ENCODE measurements at places on chromosomes 6 and 20.

- DNase-seq = no peak
Measured at GRCh38 chr6:14316651-14317386, 199.2 kb downstream of the CD83 start.

DNA sequence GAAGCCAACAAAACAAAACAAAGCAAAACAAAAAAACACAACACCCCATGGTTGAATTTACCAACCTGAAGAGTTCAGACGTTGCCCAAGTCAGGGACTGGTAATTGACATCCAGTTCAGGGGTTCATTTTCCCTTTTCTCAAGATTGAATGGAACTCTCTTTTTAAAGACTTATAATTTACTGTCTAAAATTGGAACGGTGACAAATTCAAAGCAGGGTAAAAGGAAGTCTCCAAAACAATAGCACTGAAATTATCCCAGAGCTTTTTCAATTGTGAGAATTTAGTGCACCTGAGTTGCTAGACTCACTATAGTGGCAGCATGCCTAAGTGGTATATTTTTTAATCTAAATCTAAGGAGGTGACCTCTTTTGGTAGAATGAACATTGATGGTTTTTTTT is 90.9 kb upstream of the PREP start:
- DNase-seq = no peak

DNA sequence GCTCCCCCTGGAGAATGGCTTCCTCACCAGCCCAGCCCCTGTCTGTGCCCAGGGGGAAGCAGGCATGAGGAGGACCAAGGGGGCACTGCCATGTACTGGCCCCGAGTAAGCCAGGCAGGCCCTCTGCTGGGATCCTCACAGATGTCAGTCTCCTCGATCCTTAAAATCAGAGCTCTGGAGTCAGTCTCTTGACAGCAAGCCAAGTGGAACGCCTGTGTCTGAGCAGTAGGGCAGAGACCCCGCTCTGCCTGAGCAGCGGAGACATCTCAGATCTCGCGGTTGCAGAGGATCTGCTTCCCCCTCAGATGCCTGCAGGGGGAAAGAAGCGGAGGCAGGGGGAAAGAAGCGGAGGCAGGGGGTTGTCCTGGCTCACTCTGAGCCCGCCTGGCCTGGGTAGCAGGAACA is 92.6 kb downstream of the SNX5 start:
- no peak for DNase-seq

- DNase-seq = no peak
Measured at GRCh38 chr6:91299544-91300491, 712.9 kb upstream of the MAP3K7 start.

DNA sequence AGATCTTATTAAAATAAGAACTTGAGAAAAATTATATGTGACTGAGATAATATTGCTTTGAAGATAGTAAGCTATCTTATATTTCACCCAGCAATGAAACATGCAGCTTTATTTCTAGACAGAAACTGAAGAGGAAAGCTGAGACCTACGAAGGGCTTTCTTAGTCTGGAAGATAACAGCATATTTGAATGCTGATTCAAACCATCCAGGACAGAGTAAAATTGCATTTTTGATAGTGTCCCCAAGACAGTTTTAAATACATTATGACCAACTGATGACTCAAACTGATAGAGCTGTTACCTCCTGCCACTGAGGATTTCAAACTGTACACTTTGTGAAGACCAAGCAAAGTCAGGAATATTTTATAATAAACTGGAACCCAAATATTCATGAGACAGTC is 409.6 kb downstream of the GRIK2 start:
- no peak for DNase-seq

GRCh38 chr6:40509086-40509485 is 78.1 kb downstream of the LRFN2 start:
- no peak for DNase-seq

DNA sequence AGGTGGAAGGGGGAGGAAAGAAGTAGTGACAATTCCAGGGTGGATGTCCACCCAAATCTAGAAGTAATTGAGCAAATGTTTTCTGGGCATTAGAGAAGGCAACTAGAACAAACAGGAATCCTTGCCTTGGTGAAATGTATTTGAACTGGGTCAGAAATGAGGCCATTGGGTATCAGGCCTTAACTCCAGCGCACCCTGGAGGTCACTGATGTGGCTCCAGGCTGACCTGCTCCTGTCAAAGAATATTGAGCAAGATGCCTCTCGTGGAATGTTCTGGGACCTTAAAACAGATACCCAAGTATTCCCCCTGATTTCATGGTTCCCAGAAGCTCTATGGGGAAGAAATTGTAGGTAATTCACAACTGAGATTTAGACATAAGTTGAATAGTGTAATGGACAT is 6.9 kb downstream of the HLA-DPB1 start:
- peak; percentile 44 for DNase-seq

- no peak for DNase-seq
Measured at GRCh38 chr6:109892451-109893435, 85.4 kb upstream of the GPR6 start.

DNA sequence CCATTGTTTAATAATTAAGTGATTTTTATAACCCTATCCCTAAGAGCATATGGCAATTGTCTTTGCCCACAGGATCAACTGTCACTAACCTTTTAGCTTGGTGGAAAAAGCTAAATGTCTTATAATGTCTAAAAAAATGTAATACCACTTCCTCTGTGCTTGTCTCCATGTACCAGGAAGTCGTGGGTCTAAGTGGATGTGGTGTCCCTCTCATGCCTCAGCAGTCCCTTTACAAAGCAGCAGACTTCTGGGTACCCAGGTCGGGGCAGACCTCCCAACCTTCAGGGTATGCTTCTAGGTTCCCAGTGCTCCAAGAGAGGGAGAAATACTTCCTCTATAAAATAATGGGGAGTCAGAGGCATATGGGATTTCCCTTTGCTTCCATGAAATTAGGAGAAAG is 74.7 kb downstream of the ZHX3 start:
- DNase-seq = no peak

DNA sequence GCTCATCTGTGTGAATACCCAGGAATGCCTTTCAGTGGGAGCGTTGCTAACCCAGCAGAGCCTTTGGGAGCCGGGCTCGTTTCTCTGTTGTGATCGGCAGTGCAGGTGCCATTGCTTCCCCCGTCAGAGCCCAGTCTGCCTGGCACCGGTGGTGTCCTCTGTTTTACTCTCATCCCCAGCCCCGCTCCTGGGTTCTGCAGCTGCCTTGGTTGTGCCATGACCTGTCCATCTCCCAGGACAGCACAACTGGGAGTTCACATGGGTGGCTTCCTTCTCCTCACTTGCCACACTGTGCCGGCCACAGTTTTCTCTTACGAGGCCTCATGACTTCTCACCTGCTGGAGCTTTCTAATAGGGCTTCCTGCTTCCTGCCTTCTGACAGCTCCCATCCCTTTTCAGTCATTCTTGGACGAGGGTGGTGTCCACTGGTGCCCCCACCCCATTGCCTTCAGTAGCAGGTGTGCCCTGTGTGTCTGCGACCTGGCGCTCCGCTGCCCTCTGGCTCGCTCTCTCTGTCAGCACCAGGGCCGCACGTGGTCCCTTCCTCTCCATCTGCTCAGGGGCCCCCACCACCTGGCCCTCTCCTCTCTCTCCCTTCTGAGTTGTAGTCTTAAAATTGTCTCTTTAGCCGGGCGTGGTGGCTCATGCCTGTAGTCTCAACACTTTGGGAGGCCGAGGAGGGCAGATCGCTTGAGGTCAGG is 110.9 kb downstream of the RPP40 start:
- DNase-seq = no peak

DNA sequence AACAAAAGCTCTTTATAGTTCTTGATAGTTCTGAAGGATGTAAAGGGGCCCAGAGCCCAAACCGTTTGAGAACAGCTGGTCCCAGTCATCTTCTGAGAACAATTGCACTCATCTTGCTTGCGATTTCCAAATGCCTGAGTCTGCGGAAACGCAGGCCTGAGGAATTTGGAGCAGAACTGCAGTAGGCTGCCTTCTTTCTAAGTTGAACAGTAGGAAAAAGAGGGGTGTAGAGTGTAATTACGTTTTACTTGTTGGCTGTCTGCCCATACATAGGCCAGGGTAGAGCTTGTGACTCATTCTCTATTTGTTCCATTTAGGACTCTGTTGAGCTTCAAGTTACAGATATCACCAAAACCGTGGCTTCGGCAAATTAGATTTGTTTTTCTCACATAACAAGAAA is 42.0 kb upstream of the KIF16B start:
- no peak for DNase-seq
